ENCODE measurements at places on chromosomes 6 and 20.

DNA sequence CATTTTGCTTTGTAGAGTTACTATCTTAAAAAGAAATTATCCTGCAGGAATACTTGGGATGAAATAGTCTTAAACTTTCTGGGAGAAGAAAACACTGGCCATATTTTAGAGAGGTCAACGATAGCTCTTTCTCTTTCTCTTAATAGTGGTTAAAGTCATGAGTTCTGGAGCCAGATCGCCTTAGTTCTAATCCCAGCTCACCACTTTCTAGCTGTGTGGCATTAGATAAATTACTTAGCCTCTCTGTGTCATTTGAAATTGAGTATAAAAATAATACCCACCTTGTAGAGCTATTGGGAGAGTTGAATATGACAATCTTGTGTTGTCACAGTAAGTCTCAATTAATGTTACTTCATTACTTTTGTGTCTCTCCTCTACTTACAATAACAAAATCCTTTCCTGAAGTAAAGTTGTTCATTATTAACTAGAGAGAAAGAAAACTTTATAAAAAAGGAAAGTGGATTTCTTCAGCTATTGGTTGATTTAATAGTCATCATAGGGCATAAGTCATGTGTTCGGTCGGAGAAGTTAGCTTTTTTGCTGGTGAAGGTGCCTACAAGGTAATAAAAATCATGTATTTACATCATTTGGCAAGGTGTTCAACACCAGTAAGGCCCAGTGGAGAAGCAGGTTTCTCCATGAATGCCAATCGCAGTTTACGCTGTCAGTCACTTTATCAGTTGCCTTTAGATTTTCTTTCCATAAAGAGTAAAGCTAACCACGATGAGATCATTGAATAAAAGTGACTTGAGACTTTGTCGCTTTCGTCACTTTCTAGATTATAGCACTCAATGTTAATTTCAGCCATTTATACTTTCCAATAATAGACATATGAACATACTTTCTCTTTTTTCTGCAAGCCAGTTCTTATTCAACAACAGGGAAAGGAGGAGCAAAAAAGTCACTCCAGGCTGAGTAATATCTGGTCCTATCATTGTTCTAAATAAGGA lies 2.0 kb downstream of the NEDD9 start:
- no peak for DNase-seq

GRCh38 chr6:169082817-169083507 lies 170.7 kb downstream of the THBS2 start:
- DNase-seq: no peak

DNA sequence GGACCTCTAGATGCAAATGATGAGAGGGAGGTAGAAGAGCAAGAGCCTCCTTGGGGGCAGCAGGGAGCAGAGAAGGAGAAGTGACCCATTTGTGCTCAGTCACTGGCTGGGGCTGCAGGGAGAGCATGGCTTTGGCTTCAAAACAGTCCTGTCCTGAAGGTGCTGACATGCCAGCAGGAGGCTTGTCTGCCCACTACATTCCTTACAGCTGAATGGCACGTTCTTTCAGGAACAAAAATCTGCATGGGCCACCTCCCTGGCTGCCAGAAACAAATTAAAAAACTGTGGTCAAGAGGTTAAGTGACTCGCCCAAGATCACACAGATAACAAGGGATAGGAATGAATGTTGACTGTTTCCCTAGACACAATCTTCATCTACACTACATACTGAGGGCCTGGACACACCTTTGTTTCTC lies 188.8 kb downstream of the HIVEP2 start:
- DNase-seq: no peak

DNA sequence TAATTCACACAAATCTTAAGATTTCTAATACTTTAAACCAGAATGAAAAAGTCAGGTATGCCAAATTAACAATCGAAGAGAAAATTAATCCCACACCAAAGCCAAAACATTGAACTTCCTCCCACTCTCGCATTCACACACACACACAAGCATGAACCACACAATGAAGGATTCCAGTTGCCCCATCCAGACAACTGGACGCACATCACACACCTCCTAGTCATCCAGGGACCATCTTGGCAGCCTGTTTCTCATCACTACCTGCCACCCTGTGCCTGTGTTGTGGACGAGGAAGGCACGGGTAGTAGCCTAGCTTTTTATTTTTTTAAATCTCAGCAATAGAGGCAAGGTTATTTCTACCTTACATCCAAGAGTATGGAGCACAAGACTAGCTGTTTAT lies 15.2 kb downstream of the B4GALT5 start:
- no peak for DNase-seq

GRCh38 chr6:110039981-110040383 lies 61.9 kb downstream of the GPR6 start:
- DNase-seq: peak; percentile 51

- no peak for DNase-seq
Observed at GRCh38 chr20:38664284-38664683, 60.0 kb upstream of the SLC32A1 start.

- DNase-seq: no peak
Observed at GRCh38 chr6:7138921-7139358, 31.2 kb downstream of the RREB1 start.

DNA sequence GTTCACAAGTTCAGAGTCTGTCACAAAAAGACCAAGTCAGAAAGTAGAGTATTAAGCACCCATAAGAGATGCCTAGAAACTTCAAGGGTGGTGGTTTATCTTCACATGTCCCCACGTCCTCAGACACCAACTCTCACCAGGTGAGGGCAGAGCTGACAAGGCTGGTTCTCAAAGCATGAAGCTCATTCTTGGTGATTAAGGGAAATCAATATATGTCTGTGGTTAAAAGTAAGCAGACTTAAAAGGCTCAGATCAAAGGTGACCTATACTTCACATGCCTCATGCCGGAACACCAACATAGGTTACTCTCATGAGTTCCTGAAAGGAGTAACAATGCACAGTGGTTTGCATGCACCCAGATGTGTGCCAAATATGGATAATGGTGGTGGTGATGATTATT lies 27.0 kb downstream of the IL17A start:
- no peak for DNase-seq

DNA sequence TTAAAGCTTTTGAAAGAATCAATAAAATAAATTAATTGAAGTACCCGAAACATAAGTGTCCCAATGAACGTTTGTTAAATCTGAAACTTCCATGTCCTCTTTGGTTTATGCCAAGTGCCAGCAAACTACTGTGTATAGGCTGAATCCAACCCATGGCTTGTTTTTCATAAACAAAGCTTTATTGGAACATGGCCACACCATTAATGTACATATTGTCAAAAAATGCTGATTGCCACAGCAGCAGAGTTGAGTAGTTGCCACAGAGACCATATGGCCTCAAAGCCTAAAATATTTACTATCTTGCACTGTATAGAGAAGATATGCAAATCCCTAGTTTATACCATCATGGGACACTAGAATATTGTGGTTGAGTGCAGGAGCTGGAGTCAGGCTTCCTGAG lies 406.1 kb downstream of the MAFB start:
- no peak for DNase-seq

- DNase-seq: no peak
Observed at GRCh38 chr6:102415891-102416290, 1022.4 kb downstream of the GRIK2 start.

GRCh38 chr20:31758991-31759390 lies 19.9 kb downstream of the TPX2 start:
- DNase-seq: no peak

- no peak for DNase-seq
Observed at GRCh38 chr6:43724914-43725642, 37.5 kb upstream of the MRPS18A start.

- no peak for DNase-seq
Observed at GRCh38 chr20:34817801-34818200, 7.7 kb downstream of the NCOA6 start.

- DNase-seq: no peak
Observed at GRCh38 chr6:91538622-91539021, 951.8 kb upstream of the MAP3K7 start.

DNA sequence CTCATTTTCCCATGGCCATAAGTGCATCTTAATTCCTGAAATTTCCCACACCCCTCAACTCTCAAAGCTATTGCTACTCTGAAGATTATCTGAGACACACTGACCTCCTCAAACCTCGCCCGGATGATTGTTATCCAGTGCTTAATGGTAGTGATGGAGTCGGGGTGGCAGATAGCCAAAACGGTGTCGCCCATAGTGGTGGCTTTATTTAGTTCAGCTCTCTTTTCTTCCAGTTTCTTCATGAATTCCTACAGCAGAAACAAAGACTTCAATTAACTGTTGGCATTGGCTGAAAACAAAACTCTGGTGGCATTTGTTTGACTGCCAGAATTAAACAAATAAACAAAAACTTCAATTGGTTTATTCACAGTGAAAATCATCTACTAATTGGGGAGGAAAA lies 165.4 kb downstream of the DST start:
- DNase-seq: no peak

- no peak for DNase-seq
Observed at GRCh38 chr6:137750297-137750696, 116.8 kb upstream of the TNFAIP3 start.

GRCh38 chr6:39850736-39851297 lies 58.6 kb downstream of the DAAM2 start:
- DNase-seq: no peak

GRCh38 chr20:64237316-64237715 lies 18.2 kb upstream of the PCMTD2 start:
- no peak for DNase-seq

DNA sequence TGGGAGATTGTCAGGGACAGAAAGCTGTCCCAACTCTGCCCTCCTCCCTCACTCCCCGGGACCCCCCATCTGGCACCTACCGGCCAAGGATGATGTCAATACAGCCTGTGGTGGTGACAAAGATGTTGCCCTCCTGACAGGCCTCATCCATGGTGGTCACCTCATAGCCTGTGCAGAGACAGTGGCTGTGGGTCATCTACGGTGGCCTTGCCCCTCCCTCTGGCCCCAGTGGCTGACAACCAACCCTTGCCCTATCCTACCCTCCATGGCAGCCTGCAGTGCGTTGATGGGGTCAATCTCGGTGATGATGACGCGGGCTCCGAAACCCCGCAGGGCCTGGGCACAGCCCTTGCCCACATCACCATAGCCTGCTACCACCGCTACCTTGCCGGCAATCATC lies 12.7 kb downstream of the AHCY start:
- no peak for DNase-seq

DNA sequence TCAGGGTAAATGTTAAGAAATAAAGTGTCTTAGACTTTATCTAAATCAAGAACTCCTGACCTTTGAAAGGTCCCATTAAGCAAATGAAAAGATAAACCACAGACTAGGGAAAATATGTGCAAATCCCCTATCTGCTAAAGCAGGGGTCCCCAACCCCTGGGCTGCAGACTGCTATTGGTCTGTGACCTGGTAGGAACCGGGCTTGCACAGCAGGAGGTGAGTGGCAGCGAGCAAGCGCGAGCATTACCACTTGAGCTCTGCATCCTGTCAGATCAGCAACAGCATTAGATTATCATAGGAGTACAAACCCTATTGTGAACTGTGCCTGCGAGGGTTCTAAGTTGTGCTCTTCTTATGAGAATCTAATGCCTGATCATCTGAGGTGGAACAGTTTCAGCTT lies 42.4 kb downstream of the LCA5 start:
- no peak for DNase-seq

GRCh38 chr20:3392756-3393155 lies 14.7 kb downstream of the DNAAF9 start:
- DNase-seq: no peak

DNA sequence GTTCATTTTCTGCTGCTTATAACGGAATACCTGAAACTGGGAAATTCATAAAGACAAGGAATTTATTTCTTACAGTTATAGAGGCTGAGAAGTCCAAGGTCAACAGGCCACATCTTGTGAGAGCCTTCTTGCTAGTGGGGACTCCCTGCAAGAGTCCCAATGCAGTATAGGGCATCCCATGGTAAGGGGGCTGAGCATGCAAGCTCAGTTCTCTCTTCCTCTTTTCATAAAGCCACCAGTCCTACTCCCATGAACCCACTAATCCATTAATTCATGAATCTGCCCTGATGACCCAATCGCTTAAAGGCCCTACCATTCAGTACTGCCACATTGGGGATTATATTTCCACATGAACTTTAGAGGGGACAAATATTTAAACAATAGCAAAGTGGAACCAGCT lies 26.5 kb downstream of the CYB5R4 start:
- DNase-seq: no peak

- DNase-seq: no peak
Observed at GRCh38 chr20:10594296-10594868, 79.4 kb downstream of the JAG1 start.

All from mesothelial cell of epicardium (in vitro differentiated cells).